T47D (cell line): ENCODE measurements at places on chromosomes 1 and 21.
A peak's percentile ranks its signal among the peaks of the same experiment; 100 is the strongest.

- no peak for DNase-seq
Measured at GRCh38 chr21:33015096-33015495, 10.6 kb upstream of the OLIG2 start.

DNA sequence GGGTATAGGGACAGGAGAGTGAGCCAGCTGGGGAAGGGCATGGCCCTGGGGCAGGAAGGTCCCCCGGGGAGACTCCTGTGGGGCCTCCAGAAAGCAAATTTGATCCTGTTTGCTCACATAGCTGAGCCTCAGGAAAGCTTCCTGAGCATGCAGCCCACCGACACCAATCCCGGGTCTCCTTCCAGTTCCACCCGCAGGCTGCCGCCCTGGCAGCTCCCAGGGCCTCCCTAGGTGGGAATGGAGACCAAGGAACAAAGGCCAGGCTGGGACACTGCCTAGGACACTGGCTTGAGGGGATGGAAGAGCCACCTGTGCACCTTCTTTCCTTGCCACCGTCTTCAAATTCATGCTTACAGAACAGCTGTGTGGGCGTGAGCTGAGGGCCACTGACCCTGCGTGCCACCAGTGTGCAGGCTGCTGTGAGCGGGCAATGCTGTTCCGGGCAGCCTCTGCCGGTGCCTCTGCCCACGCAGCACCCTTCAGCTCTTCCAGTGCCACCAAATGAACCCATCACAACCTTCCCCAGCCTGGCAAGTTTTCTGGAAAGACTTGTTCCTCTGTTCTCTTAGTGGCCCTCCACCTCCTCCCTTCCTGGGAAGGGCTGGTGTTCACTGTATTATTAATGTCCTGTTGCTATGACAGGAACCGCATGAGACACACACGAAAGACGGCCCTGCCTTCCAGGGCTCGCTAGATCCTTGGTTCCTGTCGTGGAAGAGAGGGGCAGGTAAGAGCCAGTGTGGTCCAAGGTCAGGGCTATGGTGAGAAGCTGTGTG lies 53.6 kb downstream of the ACBD3 start:
- DNase-seq = peak; percentile 96

GRCh38 chr1:203996126-203996525 lies 76.8 kb upstream of the SOX13 start:
- DNase-seq = no peak

DNA sequence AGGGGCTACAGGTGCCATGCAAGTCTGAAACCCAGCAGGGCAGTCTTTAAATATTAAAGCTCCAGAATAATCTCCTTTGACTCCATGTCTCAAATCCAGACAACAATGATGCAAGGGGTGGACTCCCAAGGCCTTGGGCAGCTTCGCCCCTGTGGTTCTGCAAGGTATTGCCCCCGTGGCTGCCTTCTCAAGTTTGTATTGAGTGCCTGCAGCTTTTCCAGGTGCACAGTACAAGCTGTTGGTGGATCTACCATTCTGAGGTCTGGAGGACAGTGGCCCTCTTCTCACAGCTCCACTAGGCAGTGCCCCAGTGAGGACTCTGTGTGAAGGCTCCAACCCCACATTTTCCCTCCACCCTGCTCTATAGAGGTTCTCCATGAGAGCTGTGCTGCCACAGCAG lies 3.7 kb upstream of the MROH9 start:
- DNase-seq = no peak

GRCh38 chr1:33792651-33793050 lies 71.2 kb upstream of the HMGB4 start:
- no peak for DNase-seq

DNA sequence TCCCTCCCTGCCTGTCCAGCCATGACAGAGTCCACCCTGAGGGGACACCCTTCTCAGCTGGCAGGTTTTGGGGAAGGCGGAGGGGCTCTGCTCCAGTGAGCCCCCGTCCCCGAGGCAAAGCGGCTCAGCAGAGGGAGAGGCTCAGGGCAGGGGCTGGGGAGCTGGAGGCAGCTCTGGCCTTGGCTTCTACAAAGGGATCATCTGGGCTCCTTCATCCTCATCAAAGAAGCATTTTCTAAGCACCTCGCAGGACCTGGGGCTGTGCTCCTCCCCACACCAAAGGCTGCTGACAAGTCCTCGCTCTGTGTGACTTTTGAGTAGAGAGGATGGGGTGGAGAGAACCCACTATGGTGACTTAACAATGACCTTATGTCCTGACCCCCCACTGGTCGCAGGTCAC lies 21.0 kb upstream of the CLSTN1 start:
- DNase-seq = no peak

DNA sequence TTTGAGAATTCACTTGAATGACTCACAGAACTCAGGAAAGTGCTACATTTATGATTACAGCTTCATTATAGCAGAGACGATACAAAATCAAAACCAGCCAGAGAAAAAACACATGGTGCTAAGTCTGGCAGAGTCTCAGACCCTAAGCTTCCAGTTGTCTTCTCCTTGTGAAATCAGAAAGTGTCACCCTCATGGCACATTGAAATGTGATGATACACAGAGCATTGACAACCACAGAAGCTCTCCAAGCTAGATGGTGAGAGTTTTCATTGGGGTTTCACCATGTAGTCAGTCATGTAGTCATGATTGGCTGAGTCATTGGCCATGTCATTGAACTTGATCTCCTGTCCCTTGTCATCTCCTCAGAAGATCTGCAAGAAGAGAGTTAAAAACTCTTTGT lies 526.6 kb downstream of the MRPL39 start:
- no peak for DNase-seq

GRCh38 chr21:31870472-31871193 lies 2.2 kb upstream of the HUNK start:
- no peak for DNase-seq

- DNase-seq = no peak
Measured at GRCh38 chr1:107142666-107143065, 1.8 kb downstream of the NTNG1 start.

DNA sequence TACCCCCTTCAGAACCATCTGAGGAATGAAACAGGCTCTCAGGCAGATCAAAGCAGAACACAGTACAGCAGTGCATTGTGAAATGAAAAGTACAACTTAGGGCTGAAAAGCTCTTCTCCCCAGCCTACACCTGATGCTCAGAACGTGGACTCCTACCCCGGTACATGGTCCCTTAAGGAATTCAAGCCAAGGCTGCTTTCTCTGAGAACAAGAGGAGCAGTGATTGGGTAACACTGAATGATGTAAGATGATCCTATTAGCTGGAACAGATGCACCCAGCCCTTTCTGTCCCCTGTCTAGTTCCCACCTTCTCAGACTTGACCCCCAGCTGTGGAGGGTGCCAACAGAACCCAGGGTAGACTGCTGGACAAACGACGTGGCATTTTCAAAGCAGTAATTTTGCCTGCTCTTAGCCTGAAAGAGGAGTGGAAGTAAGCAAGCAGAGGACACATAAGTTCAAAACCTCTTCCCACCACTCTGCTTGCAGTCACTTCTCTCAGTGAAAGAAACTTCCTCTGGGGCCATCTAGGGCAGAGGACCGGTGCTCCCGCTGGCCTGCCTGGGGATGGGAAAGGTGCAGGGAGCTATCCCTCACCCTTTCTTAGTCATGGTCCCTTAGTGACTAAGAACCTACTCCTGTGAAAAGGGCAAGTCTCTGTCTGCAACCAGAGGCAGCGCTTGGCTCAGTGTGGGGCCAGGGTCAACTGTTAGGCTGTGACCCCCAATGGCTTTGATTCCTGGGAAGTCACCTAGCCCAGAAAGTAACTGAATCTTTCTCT lies 72.7 kb downstream of the TRABD2B start:
- DNase-seq = no peak

- no peak for DNase-seq
Measured at GRCh38 chr1:209534496-209535250, 48.8 kb upstream of the CAMK1G start.

DNA sequence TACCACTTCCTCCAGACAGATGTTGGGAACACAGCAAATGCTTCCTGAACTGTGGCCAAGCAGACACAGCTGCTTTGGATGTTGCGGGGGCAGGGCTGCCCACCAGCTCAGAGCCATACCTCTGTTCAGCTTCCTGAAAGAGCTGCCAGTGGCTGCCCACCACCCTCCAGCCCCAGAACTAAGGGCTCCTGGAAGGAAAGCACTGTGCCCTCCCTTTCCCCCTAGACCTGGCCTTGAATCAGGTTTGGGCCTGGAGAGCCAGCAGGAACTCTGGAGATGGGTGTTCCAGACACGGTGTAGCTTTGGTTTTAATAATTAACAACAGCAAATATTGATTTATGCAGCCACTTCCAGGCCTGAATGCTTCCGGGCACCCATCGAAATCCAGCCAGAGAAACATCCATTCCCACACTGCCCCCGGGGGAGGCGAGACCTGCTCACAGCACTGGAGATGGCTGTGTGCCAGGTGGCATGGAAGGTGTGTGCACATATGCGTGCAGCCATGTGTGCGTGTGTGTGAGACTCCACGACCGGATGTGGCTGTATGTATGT lies 45.7 kb downstream of the RAP1GAP start:
- DNase-seq = no peak

DNA sequence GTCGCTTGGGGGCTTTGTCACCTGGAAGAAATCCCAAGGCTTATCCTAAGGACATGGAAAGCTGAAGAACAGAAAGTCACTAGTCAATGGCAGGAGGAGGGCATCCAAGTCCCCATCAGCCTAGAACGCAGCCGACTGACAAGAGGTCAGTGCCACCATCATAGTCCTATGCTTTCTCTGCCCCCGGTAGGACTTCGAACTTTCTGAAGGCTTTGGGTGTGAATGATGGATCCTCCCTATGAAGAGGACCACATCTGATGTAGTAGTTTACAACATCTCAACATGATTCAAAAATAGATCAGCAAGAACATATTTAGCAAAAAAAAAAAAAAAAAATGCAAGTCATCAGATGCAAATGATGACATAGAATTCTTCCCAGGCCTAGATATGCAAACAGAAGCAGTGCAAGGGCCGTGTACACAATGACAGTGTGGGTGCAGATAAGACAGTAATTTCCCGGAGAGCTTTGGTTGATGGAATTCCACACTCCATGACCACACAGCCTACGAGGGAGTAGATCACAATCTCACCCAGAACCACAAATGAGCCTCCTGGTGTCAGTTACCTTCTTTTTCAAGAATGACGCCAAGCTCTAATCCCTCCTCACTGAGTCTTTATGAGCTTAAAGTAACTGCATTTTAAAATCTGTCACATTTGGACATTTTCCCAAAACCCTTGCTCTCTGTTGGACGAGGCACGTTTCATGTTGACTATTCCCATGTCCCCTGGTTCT lies 88.2 kb downstream of the PSMG1 start:
- peak; percentile 42 for DNase-seq

GRCh38 chr1:171434717-171435346 lies 50.5 kb upstream of the PRRC2C start:
- no peak for DNase-seq

DNA sequence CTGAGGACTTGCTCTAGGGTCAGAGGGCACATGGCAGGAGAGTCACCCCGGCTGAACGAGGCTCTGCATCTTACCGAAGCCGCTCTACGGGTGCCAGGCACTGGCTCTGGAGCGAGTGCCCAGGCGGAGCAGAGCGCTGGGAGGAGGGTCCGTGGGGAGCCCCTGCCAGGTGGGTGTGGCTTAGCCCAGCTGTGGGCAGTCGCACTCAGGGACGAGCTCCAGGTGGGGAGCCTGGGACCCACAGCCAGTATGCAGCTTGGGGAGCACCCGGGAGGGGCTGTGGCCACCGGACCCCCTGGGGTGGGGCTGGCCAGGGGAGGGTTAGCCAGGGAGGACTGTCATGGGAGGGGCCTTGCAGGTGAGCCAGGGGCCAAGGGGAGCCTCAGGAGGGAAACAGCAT lies 3.8 kb downstream of the AGRN start:
- DNase-seq = no peak

- no peak for DNase-seq
Measured at GRCh38 chr1:89454845-89455521, 69.6 kb upstream of the LRRC8B start.

- no peak for DNase-seq
Measured at GRCh38 chr1:31201931-31202360, 37.7 kb downstream of the NKAIN1 start.

DNA sequence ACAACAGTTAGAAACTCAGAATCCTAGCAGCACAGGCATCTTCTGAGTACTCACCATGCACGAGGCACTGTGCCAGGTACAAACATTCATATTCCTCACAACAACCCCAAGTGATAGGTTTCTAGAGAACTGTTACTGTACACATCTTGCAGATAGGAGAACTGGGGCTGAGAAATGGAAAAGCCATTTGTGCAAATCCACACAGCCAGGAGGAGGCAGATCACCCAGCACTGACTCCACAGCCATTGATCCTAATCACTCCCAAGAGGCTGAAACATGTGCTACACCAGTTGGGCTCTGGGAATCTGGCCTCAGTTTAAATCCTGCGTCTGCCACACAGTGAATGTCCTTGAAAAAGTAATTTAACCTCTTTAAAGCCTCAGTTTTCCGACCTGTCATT lies 151.0 kb downstream of the ST6GALNAC5 start:
- DNase-seq = no peak

- no peak for DNase-seq
Measured at GRCh38 chr1:168521401-168522000, 22.3 kb downstream of the XCL2 start.

- no peak for DNase-seq
Measured at GRCh38 chr1:166859597-166859996, 16.5 kb downstream of the TADA1 start.

GRCh38 chr21:36676039-36676950 lies 22.6 kb upstream of the SIM2 start:
- DNase-seq = no peak

DNA sequence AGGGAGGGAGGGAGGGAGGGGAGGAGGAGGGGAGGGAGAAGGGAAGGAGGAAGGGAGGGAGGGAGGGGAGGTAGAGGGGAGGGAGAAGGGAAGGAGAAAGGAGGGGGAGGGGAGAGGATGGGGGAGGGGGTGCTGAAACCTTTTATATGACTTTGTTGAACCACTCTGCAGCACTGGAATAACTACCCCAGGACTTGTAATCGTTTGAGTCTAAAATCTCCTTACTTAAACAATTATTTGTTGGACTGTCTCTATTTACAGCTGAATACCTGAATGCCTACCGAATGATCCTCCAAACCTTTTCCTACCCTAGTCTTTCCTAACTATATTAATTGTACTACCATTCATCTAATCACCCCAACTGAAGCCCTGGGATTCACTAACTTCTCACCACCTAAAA lies 181.8 kb downstream of the TPR start:
- no peak for DNase-seq

- no peak for DNase-seq
Measured at GRCh38 chr1:89842567-89843272, 21.9 kb downstream of the LRRC8D start.

- no peak for DNase-seq
Measured at GRCh38 chr1:35173909-35174540, 18.9 kb downstream of the SFPQ start.

DNA sequence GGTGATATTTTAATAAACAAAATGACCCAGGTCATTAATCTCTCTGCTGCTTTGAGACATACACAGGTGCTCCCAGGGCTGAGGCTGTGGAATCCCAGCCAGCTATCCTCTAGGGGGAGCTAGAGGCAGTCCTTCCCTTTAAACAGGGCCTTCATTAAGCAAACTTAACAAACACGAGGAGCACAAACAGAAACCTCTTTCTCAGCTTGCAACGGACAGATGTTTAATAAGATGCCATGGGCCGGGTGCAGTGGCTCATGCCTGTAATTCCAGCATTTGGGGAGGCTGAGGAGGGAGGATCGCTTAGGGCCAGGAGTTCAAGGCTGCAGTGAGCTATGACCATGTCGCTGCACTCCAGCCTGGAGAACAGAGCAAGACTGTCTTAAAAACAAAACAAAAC lies 106.7 kb downstream of the HIVEP3 start:
- DNase-seq = peak; percentile 38
